ENCODE measurements at places on chromosomes 4 and X.

GRCh38 chrX:18401848-18402213 lies 23.6 kb upstream of the CDKL5 start:
- DNase-seq = no peak

- no peak for DNase-seq
Observed at GRCh38 chr4:161197474-161197873, 966.3 kb downstream of the FSTL5 start.

DNA sequence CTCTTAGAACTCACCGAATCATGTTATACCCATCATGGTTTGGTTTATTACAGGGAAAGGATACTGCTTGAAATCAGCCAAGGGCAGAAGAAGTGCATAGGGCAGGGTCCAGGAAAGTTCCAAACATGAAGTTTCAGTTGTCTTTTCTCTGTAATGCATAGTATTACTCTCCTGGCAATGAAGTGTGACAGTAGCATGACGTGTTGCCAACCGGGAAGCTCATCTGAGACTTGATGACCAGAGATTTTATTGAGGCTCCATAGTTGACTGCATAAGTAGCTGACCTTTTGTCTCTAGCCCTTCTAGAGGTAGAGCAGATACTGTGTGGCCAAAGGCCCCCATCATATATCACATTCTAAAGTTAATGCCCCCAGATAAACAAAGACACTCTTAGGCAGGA lies 72.1 kb downstream of the BEND4 start:
- DNase-seq = no peak

DNA sequence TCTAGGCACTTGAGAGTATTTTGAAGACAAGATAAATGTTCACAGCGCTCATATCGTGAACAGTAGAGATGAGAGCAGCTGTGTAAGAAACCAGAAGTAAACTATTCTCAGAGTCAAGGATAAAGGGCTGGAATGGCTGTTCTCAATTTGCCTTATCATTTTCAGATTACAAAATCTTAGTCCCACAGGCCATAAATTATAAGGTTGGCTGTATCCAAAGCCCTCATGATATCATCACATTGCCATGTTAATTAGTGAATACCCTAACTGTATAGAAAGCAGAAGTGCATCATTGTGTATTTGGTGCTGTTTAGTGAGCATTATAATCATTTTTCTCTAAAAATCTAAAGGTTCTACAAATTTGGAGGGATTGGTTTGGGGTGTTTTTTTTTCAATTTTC lies 168.9 kb upstream of the EDNRA start:
- DNase-seq = no peak

DNA sequence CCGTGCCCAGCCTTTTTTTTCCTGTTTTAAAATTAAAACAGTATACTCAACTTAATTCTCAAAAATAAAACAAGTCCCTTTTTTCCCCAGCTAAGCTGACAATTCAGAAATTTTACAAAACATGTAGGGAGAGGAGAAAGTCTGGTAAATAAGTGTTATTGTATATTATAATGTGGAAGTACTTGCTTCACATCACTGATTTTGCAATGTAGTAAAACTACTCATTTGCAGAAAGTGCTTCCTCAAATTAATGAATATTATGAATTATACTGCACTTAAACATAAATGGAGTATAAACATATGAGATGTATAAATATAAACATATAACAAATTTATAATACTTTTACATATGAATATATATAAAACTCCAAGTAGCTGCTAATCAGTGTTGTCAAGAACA lies 11.6 kb upstream of the H2AZ1 start:
- no peak for DNase-seq

Measured in stimulated activated CD4-positive, alpha-beta T cell treated with anti-CD3 and anti-CD28 coated beads, Interleukin-2, amount 100 ng/mL, for 24 hours (primary cell).